ENCODE measurements at places on chromosomes 13 and 19.

DNA sequence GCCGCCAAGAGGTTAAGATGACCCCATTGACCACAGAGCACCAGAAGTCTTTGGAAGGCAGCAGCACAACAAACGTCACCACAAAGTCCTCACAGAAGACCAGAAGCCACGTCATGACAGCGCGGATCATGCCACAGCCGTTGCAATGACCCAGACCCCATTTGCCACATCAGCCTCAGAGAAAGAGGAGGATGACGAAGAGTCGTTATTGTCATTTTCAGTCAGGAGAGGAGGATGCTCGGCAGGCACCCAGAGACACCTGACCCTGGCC, 29.6 kb upstream of the CD33 start:
- no peak for DNase-seq

GRCh38 chr19:33329736-33330135, 27.4 kb upstream of the CEBPA start:
- DNase-seq: no peak

DNA sequence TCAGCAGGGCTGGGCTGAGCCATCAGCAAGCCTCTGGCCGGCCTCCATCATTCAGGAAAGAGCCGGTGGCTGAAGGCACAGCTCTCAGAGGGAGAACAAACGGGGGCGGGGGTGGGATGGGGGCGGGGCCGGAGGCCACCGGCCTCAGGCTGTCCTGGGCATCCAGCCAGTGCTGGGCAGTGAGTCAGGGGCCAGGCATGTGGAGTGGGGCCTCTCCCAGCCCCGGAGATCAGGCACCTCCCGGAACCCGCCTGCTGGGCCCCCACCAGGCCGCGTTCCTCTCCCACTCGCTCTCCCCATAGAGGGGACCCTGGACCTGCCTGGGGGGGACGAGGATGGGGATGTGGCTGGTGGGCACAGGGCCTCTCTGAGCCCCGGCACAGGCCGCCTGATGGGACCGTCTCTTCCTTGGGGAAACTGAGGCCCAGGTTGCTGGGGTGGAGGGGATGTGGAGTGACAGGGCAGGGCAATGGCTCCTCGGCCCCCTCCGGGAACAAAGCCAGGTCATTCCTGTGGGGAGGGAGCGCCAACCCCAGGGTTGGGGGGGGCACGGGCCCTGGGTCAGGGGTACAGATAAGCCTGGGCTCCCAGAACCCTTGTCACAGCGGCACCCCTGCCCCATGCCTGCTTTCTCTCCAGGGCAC, 12.9 kb downstream of the SPC24 start:
- no peak for DNase-seq

- no peak for DNase-seq
Observed at GRCh38 chr13:74338341-74338740, 204.1 kb upstream of the KLF12 start.

- DNase-seq: no peak
Observed at GRCh38 chr13:102872131-102872530, 26.3 kb downstream of the ERCC5 start.

DNA sequence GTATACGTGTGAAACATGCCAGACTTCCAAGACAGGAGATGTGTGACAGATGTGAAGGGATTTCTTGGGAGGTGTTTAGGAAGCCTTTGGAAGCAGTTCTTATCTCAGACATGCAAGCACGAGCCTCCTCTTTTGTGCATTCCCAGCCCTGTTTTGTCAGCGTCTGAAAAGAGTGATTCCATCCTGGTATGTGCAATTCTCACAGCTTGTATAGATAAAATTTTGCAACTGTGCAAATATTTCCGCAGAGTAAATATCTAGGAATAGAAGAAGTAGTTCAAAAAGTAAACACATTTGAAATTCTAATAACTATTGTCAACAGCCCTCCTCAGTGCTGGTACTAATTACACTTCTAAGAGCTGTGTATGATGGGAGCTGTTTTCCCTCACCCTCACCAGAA, 72.3 kb upstream of the C1QTNF9B start:
- DNase-seq: no peak

Measured in activated T-helper 1 cell treated with Interleukin-2 at 50 U/mL for 16 hours (primary cell).